ENCODE measurements at places on chromosomes 2 and 18.
A peak's percentile ranks its signal among the peaks of the same experiment; 100 is the strongest.

GRCh38 chr2:160674146-160674750 lies 180.6 kb upstream of the RBMS1 start:
- no peak for DNase-seq

DNA sequence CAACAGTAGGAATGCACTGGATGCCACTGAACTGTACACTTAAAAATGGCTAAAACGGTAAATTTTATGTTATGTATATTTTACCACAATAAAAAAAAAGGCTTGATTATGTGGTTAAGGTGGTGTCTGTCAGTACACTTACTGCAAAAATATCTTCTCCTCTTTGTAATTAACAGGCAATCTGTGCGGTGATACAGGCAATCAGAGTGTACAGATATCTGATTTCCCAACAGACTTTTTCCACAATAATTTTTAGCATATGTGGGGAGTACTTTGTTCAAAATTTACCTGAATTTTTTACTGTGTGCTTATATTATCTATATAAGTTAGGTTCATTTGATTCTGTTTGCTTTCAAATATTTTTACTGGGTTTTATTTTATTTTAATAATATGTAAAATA lies 175.0 kb upstream of the PGAP1 start:
- DNase-seq, result no peak

- peak; percentile 77 for DNase-seq
These were observed 650.5 kb downstream of the GALR1 start for GRCh38 chr18:77899972-77900754.

GRCh38 chr2:98632351-98632750 lies 24.0 kb downstream of the UNC50 start:
- DNase-seq, result no peak

DNA sequence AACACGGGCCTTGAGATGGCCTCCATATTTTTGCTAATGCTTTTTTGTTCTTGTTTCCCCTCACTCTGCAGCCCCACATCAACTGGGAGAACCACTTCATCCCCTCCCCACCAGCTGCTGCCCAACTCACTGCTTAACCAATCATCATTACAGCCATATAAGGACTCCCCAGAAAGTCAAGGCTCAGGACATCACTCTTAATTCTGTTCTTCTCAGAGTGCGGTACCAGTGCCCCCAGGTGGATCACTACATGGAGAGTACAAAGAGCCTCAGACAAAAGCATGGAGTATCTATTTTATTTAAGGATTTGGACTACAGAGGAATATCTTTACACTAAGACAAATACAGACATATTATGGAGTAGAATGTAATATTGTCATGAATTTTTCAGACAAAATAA lies 340.6 kb downstream of the PAX3 start:
- no peak for DNase-seq

DNA sequence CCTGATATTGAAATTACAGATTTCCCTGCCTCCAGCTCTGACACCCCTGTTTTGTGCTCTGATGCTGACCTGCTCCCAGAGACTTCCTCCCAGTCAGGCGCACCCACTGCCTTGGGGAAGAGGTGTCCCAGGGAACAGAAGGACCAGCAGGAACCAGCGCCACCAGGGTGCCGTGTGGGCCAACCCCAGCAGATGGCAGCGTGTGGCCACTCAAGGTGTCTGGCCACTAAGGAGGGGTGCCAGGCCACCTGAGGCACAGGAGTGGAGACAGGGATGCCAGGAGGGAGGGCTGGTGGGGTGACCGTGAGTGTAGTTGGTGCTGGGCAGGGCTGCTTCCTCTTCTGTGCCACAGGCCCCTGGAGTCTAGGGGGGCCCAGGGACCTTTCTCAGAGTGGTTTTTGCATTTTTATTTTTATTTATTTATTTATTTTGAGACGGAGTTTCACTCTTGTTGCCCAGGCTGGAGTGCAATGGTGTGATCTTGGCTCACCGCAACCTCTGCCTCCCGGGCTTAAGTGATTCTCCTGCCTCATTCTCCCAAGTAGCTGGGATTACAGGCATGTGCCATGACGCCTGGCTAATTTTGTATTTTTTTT lies 56.0 kb downstream of the TEX44 start:
- DNase-seq, result peak; percentile 32

- no peak for DNase-seq
These were observed 402.4 kb downstream of the EPHA4 start for GRCh38 chr2:221169724-221170123.

GRCh38 chr2:99636144-99637034 lies 146.6 kb upstream of the REV1 start:
- peak; percentile 16 for DNase-seq

GRCh38 chr2:1812926-1813325 lies 68.6 kb upstream of the PXDN start:
- DNase-seq, result no peak

DNA sequence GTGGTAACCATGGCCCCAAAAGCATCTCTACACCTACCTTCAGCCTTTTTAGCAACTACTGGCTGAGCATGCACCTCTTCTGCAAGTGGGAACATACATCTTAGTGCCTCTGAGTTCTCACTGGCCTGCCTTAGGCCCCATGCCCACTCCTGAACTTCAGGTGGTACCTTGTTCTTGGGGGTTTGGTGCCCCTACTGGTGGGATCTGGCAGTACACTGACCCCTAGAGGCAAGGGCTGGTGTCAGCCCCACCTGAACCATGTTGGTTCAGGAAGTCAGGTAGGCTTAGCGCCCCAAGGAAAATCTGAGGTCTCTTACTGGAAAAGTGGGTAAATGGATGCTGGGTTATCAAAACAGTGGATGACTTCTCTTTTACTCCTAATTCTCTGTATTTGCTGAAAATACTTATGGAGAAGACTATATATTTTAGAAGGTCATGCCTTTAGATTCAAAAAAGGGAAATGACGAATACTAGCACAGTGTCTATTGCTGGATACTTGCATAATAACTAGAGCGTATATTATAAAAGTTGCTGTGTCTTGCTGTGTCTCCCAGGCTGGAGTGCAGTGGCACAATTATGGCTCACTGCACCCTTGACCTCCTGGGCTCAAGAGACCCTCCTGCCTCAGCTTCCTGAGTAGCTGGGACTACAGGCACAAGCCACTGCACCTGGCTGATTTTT lies 84.6 kb downstream of the RAB31 start:
- DNase-seq, result no peak

DNA sequence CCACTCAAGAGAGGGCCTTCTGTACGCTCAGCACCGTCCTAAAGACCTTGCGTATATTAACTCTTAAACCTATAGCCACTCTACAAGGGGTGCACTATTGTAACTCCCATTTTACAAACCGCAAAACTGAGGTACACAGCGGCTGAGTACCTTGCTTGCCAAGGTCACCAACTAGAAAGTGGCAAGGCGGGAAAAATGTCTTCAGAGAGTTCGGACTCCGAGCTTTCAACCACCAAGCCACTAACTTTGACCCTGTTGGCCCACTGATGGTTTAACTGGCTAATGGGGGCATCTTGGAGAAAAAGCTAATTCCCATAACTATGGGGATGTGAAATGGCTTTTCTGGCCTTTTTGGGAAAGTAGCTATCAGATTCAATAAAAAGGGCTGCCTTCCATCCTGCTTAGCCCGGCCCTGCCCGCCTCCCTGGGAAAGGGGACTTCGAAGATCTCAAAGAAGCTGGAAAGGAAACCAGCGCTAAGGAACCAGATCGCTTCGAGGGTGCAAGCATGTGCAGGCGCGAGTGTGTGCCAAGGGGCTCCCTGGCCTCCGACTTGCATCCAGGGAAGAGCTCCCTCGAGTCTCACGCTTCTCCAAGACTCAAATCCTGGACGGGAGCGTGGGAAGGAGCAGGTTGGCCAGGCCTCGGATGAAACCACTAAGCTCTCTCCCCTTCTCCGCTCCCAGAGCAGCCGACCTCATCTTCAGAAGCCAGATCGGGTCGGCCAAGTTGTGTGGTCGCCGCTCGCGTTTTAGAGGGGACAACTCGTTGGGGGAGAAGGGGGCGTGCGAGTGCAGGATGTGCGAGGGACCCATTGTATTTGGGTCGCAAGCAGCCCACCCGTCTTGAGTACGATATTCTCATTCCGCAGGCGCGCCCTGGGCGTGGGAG lies 2.2 kb upstream of the SP5 start:
- DNase-seq, result no peak

DNA sequence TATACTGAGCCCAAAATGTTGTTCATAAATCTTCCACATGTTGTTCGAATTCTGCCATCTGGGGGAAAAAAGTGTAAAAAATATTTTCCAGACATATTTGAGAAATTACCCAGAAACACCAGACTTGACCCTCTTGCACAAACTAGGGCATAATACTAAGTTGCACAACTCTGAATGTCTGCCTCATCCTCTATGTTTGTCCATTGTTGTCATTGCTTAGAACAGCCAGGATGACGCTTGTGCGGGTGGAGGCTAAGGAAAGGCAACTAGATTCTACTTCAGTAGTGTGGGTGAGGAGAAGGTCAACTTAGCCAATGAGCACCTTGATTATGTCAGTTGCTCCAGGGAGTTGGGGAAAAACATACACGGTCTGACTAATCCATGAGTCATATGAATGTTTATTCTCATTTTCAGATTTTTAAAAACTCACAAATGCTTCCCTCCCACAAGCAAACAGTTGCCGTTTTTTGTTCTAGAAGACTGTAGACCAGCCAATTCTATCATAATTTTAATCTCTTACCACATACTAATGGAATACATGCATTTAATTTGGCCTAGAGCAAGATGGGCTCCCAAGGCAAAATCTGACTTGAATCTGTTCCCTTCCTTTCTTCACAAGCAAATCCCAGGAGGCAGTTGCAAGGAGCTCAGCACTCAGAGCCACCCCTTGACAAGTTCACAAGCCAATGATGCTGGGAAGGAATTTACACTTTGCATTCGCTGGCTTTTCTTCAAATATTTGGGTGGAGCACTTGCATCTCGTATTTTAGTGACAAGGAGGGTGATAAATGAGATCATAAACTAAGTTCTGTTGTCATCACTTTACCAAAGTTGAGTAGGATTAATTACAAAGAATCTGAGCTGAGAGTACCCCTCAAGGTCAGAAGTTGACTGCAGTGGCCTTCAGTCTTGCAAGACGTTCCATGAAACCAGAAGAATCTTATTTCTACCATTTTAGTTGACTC lies 163.2 kb upstream of the TWIST2 start:
- DNase-seq, result no peak

DNA sequence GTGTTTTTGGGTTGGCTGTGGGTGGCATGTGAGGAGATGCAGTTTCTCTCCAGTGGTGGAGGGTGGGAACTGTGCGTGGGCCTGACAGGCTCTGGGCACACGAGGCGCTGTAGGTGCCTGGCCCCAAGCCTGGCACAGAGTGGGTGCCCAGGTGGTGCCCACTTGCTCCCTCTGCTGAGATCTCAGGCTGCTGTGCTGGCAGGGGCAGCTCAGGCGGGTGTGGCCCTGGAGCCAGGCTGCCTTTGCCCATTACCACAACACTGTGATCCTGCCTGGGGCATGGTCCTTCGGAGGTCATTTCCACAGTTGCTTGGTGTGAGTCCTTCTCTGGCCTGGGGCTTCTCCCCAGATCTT lies 20.4 kb downstream of the TSHZ1 start:
- no peak for DNase-seq

GRCh38 chr2:42974721-42975717 lies 182.6 kb upstream of the HAAO start:
- no peak for DNase-seq

DNA sequence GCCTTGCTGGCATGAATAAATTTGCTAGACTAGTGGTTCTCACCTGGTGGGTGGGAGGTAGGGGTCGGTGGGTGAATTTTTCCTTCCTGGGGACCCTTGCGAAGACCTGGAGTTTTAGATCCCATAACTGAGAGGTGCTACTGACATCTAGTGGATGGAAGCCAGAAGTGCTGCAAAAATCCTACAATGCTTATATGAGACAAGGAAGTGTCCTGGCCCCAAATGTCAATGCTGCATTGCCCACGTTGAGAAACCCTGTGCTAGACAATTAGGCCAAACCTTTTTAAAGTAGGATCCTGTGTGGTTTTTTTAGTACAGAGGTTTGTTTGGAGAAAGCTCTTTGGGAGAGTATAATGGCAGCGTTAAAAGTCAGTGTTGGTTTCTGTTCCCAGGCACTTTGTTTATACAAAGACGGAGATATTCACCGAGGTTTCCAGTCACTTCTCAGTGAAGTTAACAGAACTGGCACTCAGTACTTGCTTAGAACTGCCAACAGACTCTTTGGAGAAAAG lies 9.6 kb downstream of the SERPINB8 start:
- peak; percentile 57 for DNase-seq

DNA sequence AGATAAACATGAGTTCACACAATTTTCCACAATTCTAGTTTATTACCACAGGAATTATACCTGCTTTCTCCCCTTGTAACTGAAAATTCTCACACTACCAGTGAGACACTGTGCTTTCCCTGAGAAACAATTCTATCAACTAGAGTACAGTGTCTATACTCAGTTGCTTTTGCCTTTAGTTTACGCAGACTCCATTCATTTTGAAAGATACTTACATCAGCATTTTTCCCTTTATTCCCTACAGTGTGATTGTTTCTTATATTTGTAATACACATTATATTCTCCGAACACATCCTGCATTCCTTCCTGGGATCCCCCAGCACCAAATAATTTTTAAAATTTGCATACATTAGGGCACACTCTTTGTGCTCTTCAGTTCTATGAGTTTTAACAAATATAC lies 1455.5 kb downstream of the SUCLG1 start:
- DNase-seq, result no peak

GRCh38 chr18:5155218-5155906 lies 41.7 kb downstream of the AKAIN1 start:
- no peak for DNase-seq

DNA sequence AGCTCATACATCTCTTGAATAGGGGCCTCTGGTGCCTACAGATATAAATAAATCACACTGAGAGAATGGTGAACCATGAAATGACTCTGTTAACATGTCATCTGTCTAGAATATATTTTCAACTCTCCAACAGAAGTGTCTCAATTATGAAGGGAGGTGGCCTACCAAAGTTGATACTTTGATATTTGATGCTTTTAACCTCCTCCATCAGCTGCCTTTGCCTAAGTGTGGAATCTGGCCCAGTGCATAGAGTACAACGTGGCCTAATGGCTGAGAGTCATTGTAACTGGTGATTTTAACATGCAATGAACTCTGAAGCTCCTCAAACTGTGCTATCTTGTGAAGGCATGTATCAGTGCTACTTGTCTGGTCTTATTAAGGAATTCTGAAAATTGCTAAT lies 93.4 kb downstream of the MYO3B start:
- peak; percentile 46 for DNase-seq

DNA sequence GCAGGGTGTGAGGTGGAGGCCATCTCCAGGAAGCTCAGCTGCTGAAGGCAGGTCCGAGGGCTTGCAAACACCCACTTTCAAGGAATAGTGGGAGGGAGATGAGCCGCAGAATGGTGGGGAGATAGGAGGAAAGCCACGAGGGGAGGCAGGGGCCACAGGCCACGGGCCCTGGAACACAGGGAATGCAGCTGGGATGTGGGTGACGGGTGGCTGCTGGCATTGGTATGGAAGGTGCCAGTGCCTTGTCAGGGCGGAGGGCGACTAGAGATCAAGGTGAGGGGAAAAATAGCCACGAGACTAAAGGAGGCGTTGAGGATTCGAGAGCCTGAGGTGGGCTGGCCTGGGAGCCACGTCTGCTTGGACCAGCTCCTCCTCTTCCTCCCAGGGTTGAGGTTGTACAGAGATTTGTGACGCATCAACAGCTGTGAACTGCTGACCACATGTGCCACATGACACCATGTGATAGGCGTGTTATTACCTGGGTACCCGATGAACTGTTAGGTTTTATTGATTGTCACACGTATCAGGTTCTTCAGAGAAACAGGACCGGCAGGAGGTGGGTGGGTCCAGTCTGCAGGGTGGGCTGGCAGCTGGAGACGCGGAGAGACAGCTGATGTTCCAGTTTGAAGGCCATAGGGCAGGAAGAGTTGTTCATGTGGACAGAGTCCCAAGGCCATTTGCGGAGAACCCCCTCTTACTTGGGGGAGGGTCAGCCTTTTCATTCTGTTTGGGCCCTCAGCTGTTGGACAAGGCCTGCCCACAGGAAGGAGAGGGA lies 9.9 kb downstream of the IMPA2 start:
- no peak for DNase-seq

Measured in NCI-H1092 (cell line).